ENCODE measurements at places on chromosomes 2 and 18.
A peak's percentile ranks its signal among the peaks of the same experiment; 100 is the strongest.

DNA sequence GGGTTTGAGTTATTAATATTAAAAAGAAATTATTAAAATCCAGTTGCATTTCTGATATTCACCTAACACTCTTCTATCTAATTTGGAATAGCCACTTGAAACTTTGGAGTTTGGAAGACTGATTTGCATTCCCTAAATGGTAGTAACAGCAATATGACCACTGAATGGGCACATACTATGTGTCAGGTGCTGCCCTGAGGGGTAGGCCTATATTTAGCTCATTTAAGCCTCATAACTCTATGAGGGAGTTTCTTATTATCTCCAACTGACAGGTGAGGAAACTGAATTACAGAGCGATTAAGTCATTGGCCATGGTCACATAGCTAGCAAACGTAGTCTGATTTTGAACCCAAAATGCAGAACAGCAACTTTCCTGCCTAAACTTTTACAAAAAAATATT, 77.3 kb downstream of the VWA3B start:
- no peak for DNase-seq

DNA sequence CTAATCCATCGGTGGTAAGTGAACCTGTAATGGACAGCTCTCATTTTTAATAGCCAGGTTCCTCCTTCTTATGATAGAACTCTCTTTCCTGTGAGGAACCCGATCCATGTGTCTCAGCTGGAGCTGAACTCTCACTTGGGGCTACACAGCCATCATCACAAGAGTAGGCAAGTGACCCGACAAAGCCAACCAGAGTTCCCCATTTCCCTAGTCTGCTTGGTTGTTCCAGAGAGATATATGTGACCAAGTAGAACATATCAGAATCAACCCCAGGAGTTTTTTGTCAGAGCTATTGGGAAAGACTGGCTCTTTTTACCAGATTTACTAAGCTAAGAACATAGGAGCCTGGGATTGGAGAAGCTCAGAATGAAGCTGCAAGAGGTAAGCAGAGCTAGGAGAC, 14.6 kb upstream of the HNRNPLL start:
- DNase-seq = no peak

DNA sequence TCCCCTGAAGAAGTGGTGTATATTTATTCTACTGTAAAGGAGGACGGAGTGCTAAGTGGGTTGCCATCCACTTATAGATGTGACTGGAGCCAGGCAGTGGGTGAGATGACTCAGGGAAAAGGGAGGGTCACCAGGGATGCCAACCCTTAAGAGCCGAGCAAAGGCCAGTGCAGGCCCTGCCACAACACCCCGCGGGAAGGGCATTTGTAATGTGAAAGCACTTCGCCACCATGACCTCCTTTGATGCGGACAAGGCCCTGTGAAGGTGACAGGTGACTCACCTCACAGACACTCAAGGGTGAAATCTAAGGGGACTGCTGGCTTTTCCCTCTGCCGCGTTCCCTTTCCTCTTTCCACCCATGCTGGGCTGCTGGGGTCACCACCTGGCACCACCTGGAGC, 50.2 kb upstream of the MRPL33 start:
- no peak for DNase-seq

DNA sequence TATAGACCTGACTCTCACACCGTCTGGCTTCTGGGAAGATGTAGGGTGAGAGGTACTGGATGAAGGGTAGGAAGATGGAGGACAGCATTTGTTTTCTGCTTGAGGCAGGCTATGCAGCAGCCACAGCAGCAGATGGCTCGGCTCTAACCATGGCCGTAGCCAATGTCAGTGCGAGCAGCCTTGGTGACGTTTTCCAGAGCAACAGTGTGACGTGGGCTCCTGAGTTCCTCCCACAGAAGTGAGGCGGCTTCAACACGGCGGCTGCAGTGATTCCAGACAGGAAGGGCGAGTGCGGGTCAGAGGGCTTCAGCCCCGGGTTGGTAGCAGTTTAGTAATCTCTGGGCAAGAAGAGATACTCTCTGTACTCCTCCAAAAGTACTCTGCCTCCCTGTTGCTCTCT, 133.0 kb upstream of the MYT1L start:
- peak; percentile 81 for DNase-seq

DNA sequence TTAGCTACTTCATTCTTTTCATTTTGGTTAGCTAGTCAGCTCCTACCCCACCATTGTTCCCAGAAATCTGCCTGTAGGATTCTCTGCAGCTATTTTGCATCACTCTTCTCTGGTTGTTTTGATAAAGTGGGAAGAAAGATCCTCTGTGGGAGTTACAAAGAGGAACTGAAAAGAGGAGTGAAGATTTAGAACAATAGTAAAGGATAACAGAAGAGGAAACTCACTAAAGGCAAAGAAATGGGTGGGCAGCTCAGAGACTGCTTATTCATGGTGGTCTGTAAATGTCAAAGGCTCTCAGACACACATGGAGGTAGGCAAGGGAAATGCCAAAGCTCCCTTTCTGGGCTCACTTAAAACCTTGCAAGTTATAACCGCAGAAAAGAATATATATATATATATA, 17.2 kb upstream of the CD207 start:
- DNase-seq = no peak

GRCh38 chr2:99488539-99489062, 1.2 kb downstream of the REV1 start:
- no peak for DNase-seq

- no peak for DNase-seq
These were observed 6.6 kb downstream of the EMX1 start for GRCh38 chr2:72923833-72924352.

DNA sequence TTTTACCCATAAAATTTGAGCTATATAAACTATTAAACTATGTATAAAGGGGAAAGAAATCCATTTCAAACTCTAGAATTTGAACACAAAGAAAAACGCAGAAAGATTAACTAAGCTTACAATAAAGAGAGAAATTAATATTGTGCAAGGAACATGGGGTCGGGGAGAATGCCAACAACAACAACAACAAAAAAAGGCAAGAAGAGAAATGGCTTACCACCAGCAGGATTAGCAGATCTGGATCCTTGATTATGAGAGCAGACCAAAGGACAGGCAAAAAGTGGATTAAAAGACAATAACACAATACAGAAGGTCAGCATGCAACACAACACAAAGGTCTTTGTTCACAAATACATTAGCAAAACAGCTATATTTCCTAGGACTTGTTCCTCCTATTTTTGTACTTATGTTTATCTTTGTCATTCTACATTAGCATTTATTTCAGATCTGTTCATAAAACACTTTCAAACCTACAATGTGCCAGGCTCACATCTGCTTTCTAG, 103.4 kb upstream of the RNU4ATAC start:
- DNase-seq = no peak

DNA sequence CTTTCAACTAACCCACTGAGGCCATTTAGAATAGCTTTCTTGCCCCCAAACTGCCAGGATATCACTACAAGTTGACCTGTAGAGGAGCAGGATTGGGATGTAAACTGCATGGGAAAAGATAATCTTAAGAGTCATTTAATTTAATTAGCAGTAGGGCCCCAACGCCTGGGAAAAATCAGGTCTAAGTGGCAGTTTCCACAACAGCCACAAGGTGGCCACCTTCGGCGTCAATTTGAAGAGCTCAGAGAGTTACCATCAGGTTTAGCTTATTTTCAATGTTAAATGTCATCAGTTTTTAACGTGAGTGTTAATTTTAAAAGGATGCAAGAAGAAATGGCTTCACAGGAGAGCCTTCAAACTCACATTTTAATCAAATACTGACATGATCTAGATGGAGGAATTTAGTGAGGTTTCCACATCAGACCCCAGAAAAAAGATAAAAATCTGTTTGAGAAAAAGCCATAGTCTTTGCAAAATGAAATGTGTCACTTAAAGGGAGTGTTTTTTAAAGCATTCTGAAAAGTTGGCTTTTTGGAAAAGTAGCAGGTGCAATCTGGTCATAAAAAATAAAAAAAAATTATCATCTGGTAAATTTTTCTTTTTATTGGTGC, 77.3 kb upstream of the UPP2 start:
- DNase-seq = peak; percentile 86

DNA sequence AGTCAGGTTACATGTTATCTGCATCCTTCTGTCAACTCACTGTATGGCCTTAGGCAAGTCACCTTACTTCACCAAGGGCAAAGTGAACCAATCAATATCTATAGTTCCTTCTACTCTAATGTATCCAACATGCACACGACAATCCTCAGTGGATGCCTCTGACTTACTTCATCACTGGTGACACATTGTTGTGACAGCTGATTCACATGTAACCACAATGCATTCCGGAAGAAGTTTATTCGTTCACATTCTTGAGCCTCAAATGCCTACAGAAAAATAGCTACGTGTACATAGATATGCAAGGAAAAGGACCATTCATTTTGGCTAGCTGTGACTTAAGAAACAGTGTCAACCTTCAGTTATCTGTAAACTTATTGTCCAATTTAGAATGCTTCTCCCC, 26.3 kb upstream of the EPG5 start:
- DNase-seq = no peak

DNA sequence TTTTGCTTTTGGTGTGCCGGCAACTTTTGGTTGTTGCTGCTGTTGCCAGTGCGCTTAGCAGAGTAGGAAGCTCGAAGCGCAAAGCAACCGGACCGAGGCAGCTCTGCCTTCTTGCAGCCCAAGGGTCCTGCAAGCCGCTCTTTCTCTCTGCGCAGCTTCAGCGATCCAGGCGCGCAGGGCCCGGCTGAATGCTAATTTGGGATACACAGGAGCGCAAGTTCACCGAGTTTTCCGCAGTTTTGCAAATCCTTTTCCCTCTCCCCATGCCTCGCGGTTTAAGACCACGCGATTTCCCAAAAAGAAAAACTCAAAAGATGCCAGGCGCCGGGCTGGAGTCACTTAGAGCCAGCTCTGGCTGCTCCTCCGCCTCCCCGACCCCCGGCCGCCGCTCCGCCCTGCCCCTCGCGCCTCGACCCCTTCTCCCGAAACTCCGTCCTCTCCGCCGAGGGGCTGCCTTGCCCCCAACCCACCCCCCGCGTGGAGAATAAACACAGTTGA, 13.5 kb upstream of the SIX3 start:
- DNase-seq = no peak

DNA sequence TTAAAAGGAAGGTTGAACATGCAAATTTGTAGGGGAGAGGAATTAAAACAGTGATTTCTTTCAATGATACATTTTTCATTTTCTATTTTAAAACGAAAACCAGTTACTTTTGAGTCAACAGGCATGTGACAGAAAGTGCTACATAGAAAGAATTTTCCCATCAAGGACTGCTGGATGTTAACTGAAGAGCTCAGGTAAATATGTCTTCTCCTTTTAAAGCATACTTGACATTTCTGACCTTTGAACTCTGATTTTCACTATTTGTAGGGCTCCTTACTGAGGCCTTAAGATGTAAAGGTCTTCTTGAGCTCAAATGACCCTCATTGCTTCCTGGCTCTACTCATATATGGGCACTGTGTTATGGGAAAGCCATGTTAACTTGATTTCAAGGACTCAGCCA, 32.4 kb downstream of the FIGN start:
- no peak for DNase-seq

- DNase-seq = no peak
These were observed 51.1 kb upstream of the FN1 start for GRCh38 chr2:215487002-215487372.

- DNase-seq = no peak
These were observed 387.1 kb downstream of the RND3 start for GRCh38 chr2:150100336-150100735.

- no peak for DNase-seq
These were observed 116.3 kb downstream of the TTC32 start for GRCh38 chr2:19785447-19785846.

DNA sequence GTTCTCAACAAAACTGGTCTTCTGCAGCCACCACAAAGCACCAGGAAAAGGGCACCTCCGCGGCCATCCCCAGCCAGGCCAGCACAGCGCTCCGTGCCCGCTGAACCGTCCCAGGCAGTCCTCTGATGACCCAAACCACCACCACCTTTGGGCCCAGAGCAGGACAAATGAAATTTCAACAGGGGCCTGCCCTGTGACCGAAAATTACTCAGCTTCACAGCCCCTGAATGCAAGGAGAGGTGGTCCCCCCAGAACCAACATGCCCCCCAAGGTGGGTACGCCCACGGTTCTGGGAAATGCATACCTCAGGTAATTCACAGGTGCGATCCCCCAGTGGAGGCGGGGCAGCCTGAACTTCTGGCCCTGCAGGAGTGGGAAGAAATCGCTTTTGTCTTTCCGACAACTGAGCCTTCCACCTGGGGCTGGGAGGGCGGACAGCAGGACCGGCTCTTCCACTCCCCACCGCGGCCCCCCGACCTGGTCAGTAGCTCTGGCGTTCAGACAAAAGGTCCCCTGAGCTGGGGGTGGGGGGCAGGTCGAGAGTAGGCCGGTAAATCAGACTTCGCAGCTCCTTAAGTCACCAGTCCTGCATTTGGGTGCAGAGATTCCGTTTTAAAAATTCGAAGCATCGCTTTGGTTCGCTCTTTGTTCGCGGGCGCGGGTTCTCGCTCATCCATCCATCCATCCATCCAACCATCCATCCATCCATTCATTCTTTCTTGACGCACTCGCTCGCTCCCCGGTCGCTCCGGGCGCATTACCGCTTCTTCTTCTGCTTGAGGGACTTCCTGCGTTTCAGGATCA, 1.4 kb downstream of the ARL4C start:
- DNase-seq = no peak

GRCh38 chr2:168175469-168175868, 71.9 kb downstream of the STK39 start:
- DNase-seq = no peak

DNA sequence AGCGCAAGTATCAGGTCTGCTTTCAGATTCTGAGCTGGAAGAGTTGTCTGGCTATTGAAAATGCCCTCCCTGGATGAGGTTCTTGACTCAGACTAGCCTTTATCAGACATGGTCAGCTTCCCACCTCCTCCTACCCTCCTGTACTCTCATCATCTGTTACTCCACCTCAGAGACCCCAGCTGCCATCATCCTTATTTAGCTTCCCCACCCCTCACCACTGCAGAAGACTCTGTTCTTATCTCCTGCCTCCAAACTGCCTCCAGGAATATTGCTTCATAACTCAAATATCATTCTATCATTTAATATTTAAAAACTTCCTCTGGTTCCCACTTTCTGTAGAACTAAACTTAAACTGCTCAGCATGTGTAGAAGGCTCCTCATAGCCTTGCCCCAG, 31.1 kb upstream of the PPP3R1 start:
- no peak for DNase-seq

- DNase-seq = no peak
These were observed 8.7 kb downstream of the INPP5D start for GRCh38 chr2:233068762-233069418.

DNA sequence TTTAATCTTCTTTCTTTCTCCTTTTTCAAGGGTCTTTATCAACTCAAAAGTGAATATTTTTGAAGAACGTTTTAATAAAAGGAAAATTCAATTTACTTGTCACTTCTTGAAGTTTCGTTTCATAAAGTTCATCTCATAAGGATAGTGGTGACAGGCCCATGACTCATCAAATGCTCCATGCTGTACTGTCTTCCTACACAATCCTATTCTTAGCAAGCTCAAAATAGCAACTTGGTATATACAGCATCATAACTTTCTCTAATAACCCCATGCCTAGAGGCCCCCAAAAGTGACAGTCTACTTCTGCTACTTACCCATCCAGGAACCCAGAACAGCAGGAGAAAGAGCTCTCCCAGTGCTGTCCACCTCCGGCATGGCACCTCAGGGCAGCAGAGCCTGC, 7.7 kb downstream of the FBXO15 start:
- DNase-seq = no peak
